ENCODE measurements at places on chromosomes 16 and 17. TPM values are rescaled to one million over a fixed set of nuclear protein-coding genes. Genes with fewer than 3 reads are reported as not detected.

GRCh38 chr17:80836971-80837481 lies 154.6 kb upstream of the CHMP6 start:
- H3K27me3 ChIP-seq, result no peaks in the 10 kb centered on the region
- peaks cover 22% of the 10 kb centered on the region for H3K36me3 ChIP-seq
- H3K4me1 ChIP-seq, result peaks cover 7% of the 10 kb centered on the region
- DNase-seq, result no peak
- H3K4me3 ChIP-seq, result no peak overlapping the region

CDH5 gene
- total RNA-seq, result not detected

DNA sequence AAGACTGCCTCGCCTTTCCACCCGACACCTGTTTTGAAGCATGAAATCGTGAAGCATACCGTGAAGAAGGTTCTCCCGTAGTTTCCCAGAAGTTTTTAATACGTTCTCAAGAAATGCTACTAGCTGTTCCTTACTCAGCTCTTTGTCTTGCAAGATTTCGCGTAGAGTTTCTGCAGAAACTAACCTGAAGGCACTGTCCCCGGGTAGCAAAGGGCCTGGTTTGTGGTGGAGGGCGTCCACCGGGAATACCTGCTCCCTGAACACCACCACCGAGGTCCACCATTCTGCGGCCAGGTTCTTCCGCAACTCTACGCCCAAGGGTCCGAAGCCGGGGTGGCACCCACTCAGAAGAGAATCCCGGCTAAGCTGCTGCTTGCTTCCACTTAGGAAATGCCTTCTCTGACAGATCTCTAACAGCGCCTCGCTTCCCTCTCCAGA lies 487 bp downstream of the POLG2 start:
- H3K27ac ChIP-seq, result peak overlapping the region; percentile 91
- peaks cover 6% of the 10 kb centered on the region for H3K36me3 ChIP-seq
- no peak for DNase-seq

- H3K27me3 ChIP-seq, result no peaks in the 10 kb centered on the region
- no peak overlapping the region for H3K4me3 ChIP-seq
- H3K4me1 ChIP-seq, result no peaks in the 10 kb centered on the region
- no peak overlapping the region for H3K27ac ChIP-seq
- no peak for DNase-seq
These were observed 239.4 kb upstream of the CPHXL start for GRCh38 chr16:75965504-75966374.

- no peaks in the 10 kb centered on the region for H3K36me3 ChIP-seq
- no peaks in the 10 kb centered on the region for H3K27me3 ChIP-seq
- H3K4me1 ChIP-seq, result peaks cover 34% of the 10 kb centered on the region
- peak overlapping the region; percentile 76 for H3K27ac ChIP-seq
- peak; percentile 35 for DNase-seq
These were observed 986 bp downstream of the HAPSTR1 start for GRCh38 chr16:9092282-9092977.

GRCh38 chr17:43655693-43656255 lies 5.9 kb downstream of the MEOX1 start:
- no peak for DNase-seq
- peak overlapping the region; percentile 47 for H3K27ac ChIP-seq
- H3K4me1 ChIP-seq, result peaks cover 9% of the 10 kb centered on the region
- no peak overlapping the region for H3K4me3 ChIP-seq

DNA sequence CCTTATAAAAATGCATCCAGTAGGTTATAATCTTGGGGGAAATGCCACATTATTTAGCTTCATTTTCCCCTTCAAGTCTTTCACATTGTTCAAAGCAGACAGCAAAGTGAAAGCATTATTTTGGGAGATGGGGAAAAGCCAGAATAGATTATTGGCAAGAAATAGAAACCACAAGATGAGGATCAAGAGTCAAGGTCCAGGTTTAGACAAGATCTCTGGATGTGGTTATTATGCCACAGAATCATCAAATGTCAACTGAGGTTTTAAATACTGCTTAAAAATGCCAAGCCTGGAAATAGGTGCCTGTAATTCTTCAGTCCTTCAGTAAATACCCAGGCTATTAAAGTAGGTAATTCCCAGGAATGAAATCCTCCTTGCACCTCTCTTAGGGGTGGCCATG lies 65.1 kb upstream of the ALOX12 start:
- DNase-seq, result no peak
- no peaks in the 10 kb centered on the region for H3K27me3 ChIP-seq
- no peaks in the 10 kb centered on the region for H3K4me1 ChIP-seq
- H3K4me3 ChIP-seq, result no peak overlapping the region
- no peak overlapping the region for H3K27ac ChIP-seq
- H3K36me3 ChIP-seq, result no peaks in the 10 kb centered on the region

- no peak overlapping the region for H3K4me3 ChIP-seq
- H3K27me3 ChIP-seq, result no peaks in the 10 kb centered on the region
- no peaks in the 10 kb centered on the region for H3K36me3 ChIP-seq
- DNase-seq, result no peak
These were observed 50.2 kb downstream of the NKD1 start for GRCh38 chr16:50598256-50598894.

RHBDL3 gene
- total RNA-seq, result not detected

DNA sequence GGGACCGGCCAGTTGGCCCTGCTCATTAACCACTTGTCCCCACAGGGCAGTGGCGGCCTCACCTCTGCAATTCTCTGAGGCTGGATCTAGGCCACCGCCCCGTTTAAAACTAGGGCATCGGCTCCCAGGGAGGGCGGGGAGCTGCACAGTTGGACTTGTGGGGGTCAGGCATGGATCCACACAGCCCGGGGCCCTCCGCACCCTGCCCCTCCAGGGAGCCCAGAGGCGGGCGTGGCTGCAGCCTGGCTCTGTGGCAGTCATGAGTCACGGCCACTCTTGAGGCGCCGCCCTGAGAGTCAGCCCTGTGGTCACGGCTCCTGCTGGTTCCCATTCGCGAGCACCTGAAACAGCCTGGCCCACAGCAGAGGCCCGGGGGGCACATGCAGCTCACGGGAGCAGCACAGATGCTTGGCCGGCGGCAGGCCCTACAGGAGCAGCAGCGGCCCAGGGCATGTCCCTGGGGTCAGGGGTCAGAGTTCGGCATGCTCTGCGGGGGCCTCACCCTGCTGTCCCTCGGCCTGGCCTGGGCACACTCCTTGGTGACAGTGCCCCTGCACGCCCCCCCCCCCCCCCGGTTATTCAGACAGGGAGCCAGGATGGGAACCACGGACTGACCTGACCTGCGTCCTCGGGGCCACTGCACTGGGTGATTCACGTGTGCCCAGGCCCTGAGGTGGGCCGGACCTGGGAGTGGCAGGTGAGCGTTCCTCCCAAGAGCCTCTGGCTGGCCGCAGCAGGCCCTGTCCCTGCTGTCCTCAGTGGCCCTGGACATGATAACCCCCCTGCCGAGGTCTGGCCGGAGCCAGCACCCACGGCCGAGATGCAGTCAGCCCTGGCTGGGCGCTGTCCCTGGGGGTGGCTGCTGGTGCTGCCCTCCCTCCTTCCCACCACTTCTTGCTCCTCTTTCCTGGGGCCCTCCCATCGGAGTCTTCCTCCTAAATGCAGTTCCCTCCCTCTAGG lies 8.2 kb downstream of the CAPN15 start:
- peaks cover 28% of the 10 kb centered on the region for H3K36me3 ChIP-seq
- H3K27me3 ChIP-seq, result no peaks in the 10 kb centered on the region
- no peak overlapping the region for H3K27ac ChIP-seq
- DNase-seq, result no peak
- peaks cover 9% of the 10 kb centered on the region for H3K4me1 ChIP-seq
- H3K4me3 ChIP-seq, result no peak overlapping the region

GRCh38 chr17:50157891-50158290 lies 7.4 kb upstream of the PPP1R9B start:
- H3K36me3 ChIP-seq, result no peaks in the 10 kb centered on the region
- H3K27ac ChIP-seq, result no peak overlapping the region
- peaks cover 10% of the 10 kb centered on the region for H3K4me1 ChIP-seq
- DNase-seq, result no peak
- no peak overlapping the region for H3K4me3 ChIP-seq
- H3K27me3 ChIP-seq, result no peaks in the 10 kb centered on the region
